ENCODE measurements at places on chromosomes 2 and 18.

GRCh38 chr2:212897296-212897695 is 254.1 kb downstream of the IKZF2 start:
- DNase-seq = peak; percentile 49

DNA sequence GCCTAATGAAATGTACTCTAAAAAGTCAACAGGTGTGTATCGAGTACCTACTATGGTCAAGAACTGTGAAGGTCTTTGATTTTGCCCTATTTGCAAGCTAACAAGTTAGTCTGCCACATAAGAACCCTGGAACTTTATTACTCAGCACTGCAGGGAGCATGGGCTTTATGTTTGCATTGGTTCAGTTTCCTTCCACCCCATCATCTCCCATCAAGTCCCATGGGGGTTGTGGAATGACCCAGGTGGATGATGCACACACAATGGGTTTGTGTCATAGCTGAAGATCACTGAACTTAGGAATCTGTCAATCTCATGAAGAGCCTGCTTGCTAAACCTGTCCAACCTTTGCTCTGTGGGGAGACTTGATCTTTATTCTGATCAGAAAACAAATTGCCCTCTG is 265.5 kb downstream of the RPRM start:
- no peak for DNase-seq

- DNase-seq = no peak
Observed at GRCh38 chr2:74632939-74633312, 15.2 kb downstream of the M1AP start.

- no peak for DNase-seq
Observed at GRCh38 chr2:47076126-47076506, 79.0 kb downstream of the STPG4 start.
